ENCODE measurements at places on chromosomes 6 and 20.

GRCh38 chr6:1855890-1856289 lies 246.2 kb downstream of the FOXC1 start:
- DNase-seq, result no peak

- no peak for DNase-seq
These were observed 175.5 kb downstream of the BTBD3 start for GRCh38 chr20:12093057-12093796.

GRCh38 chr6:52641388-52641787 lies 29.5 kb upstream of the TMEM14A start:
- no peak for DNase-seq

DNA sequence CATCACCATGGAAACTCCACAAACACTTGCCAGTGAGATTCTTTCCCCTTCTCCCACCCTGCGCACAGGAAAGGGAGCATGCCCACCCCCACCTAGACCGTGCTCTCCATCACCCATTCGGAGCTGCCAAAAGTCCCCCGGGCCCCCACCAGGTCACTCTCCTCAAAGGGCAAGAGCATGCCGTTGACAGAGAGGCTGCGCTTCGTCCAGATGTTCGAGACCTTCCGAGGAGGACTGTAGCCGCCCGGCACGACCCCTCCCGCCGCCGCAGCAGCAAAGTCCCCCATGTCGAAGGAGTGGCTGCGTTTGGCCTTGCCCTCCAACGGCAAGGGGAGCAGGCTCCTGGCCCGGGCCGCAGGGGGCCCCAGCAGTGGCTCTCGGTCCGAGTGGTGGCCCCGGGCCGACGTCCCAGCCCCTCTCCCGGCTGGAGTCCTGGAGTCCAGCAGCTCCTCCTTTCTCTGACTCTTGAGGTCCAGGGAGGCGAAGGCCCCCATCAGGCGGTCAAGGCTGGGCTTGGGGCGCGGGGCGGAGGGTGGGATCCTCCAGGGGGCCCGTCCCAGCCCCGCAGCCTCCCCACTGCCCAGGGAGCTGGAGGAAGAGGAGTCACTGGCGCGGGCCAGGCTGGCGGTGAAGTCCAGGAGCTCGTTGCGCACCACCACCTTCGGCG lies 195.2 kb downstream of the LRFN2 start:
- DNase-seq, result no peak

- no peak for DNase-seq
These were observed 28.7 kb downstream of the GNAS start for GRCh38 chr20:58880994-58881752.

GRCh38 chr20:57417051-57417689 lies 26.0 kb downstream of the RBM38 start:
- no peak for DNase-seq

DNA sequence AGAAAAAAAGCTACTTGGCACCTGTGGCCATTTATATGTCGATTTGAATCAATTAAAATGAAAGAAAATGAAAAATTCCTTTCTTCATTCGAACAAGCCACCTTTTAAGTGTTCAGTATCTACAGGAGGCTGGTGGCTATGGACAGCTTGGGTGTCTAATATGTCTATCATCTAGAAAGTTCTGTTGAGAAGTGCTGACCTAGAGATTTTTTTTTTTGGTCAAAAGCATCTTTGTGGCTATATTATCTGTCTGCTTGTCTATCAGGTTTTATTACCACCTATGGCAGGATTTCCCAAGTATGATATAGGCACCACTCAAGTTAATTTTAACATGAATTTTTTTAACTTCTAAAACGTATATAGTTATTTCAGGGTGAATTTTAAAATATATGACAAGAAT lies 250.8 kb downstream of the TSHZ2 start:
- DNase-seq, result no peak
